ENCODE measurements at places on chromosomes 6 and 20.
A peak's percentile ranks its signal among the peaks of the same experiment; 100 is the strongest.

DNA sequence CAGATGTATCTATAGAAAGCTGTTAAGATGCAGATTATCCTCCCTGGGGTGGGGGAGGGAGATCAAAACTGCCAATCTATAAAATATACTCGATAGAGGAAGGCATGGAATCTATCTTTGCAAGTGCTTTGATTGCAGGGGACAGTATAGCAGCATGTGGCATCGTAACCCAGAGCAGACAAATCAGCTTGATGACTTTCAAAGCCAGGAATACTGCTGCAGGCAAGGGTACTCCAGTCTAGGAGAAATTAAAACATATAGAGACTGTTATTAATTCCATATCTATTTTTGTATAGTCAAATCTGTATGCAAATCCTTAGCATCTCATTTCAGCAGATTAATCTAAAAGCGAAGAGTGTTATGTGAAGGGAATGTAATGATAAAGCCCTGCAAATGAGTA lies 159.4 kb downstream of the MMS22L start:
- no peak for DNase-seq

GRCh38 chr6:85568411-85568810 lies 25.2 kb downstream of the SNX14 start:
- DNase-seq, result no peak

DNA sequence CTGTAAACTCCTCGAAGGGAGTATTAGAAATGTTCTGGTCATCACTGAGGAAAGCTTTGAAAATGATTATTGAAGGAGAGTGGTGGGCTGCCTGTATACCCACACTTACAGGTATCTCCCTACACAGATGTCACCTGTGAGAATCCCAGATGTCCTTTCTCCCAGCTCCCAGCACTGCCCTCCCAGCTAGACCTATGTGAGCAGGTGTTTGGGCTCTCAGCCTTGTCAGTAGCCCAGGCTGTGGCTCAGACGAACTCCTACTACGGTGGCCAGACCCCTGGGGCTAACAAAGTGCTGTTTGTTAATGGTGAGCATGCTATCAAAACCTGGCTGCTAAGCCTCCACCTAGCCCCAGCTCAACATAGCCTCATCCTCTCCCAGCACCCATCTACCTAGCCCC lies 7.1 kb downstream of the PRSS16 start:
- no peak for DNase-seq

GRCh38 chr6:117432273-117432672 lies 6.5 kb upstream of the ROS1 start:
- DNase-seq, result no peak

- no peak for DNase-seq
Measured at GRCh38 chr6:4950836-4951533, 52.9 kb downstream of the RPP40 start.

DNA sequence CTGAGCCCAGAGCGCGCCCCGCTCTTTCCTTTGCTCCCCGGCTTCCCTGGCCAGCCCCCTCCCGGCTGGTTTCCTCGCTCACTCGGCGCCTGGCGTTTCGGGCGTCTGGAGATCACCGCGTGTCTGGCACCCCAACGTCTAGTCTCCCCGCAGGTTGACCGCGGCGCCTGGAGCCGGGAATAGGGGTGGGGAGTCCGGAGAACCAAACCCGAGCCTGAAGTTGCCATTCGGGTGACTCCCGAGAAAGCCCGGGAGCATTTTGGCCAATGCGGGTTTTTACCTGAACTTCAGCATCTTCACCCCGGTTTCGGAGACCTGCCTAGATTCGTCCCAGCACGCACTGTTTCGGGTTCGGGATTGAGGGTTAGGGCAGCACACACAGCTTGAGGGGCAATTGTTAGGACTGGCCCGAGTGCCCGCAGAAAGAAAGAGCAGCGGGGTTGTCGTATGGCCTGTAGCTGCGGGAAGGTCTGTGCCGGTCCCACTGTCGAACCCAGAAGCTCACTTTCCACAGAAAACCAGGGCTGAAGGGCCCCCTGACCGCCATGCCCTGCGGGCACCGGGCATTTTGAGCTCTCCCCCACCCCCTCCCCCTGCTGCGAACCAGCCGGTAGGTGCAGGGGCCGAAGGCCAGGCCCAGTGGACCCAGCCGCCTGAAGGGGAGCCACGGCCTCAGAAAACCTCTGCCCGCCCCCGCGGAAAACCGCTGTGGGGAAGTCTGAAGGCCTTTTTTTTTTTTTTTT lies 2.1 kb downstream of the FOXP4 start:
- no peak for DNase-seq

GRCh38 chr20:20733943-20734342 lies 21.5 kb upstream of the RALGAPA2 start:
- DNase-seq, result no peak

GRCh38 chr20:8627340-8628004 lies 441.4 kb upstream of the PLCB4 start:
- DNase-seq, result no peak

- no peak for DNase-seq
Measured at GRCh38 chr6:148055419-148055818, 287.2 kb upstream of the SASH1 start.

GRCh38 chr6:56806368-56806767 lies 148.5 kb upstream of the BEND6 start:
- DNase-seq, result no peak

DNA sequence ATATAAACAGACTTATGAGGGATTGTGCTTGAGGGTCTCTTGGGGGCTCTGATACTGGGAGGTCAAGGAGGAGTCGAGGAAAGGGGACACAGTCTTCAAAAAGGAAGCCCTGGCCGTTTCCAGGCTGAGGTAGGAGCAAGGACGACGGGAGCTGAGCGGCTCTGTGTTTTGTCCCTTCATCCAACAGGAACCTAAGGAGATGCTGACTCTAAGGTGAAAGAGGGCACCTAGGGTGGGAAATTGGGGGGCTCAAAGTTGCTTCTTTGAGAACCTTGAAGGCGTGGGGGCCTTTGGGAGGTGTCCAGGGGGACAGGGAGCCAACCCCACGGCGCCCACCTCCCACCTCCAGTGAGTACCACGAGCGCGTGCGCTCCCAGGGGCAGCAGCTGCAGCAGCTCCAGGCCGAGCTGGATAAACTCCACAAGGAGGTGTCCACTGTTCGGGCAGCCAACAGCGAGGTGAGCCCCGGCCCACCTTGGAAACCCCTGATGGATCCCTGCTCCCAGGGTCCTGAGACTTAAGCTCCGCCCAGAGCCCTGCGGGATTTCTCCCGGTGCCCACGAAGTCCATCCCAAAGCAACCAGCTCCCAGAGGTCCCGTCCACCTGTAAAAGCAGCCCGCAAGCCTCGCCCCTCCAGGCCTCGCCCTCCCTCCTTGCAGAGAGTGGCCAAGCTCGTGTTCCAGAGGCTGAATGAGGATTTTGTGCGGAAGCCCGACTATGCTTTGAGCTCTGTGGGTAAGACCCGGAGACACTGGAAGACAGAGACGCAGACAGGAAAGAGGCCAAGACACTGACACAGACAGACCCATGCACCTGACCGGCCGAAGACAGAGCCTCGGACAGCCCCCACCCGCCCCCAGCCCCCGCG lies 2.9 kb downstream of the SPAG4 start:
- DNase-seq, result no peak

DNA sequence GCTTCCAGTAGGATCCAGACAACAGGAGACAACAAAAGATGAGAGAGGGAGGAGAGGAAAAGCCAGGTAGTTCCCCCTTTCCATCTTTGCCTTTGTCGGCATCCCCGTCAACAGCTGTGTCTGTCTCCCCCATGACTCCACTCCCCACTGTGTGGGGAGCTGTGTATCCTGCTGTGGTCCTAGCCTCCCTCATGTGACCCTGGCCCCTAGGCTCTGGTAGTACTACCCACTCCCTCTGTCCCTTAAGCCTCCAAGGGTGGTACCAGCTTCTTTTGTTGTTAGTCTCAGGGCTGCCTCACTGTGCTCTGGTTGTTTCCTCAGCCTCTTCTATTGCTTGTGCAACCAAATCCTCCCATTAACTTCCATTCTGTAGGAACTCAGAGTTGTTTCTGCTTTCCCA lies 28.7 kb downstream of the ANKEF1 start:
- no peak for DNase-seq

- DNase-seq, result no peak
Measured at GRCh38 chr6:162704001-162704400, 23.6 kb downstream of the PRKN start.

DNA sequence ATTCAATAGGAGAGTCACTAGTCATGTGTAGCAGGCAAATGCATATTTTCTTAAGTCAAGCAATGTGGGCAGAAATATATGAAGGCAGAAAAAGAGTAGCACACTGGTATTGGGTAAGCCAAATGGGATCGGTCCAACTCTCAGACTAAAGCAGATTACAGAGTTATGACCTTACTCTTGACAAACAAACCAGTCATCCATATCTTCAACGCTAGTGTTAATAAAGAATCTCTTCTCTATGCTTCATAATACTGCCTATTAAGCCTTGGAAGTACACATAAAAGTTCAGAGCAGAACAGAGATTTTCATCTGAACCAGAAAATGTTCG lies 320.2 kb upstream of the JARID2 start:
- no peak for DNase-seq

DNA sequence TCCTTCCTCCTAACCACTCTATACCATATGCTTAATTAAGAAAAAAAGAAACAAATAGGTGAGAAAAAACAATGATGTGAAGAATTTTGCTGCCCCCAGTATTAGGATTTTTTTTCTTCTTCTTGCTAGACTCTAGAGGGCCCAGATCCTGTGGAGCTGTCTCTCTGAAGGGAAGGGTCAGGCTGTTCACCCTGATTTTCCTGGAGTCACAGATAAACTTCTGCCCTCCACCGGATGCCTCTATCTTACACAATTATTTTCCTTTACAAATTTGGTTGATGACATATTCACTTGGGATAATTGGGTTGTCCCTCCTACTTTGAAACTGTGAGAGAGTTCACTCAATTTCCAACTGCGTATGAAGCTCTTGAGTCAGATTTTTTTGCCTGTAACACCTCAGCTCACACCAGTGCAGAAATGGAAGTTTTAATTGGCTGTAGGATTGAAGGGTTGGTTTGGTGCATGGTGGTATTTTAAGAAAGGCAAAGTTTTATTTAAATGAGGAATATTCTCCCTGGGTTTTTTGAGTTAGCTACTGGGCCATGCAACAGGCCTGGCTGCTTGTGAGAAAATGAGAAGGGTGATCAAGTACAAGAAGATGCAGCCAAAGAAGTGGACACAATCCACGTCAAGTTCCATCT lies 73.7 kb upstream of the ESR1 start:
- no peak for DNase-seq

DNA sequence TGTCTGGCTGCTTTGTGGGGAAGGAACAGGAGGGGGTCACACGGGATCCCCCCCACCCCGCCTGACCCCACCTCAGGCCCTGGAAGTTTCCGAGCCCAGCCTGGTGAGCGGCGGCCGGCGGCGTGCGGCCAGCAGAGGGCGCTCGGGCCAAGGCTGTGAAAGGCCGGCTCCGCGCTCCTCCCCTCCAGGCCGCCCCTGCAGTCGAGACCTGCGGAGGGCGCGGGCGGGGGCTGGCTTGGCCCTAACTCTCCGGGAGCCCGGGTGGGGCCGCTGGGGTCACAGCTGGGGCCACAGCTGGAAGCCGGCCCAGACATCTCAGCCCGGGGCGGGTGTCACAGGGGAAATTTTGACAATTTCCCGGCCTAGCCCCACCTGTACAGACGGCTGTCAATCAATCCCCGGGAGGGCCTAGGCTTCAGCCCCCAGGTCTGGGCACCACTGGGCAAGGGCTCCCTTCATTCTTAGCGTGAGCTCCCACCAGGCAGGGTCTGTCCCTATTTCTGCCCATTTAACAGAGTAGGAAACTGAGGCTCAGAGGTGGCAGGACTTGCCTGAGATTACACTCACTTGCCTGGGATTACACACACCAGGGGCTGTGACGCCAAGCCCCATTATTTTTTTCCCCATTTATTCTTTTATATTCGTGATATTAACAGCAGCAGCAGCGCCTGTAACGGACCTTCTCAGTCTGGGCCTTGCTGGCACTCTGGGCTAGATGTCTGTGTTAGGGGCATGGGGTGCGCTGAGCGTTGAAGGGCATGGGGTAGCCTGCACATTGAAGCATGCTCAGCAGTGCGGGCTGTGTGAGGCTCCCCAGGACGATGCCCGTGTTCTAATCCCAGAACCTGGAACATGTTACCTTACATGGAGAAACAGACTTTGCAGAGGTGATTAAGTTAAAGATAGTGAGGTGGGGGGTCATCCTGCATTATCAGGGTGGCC lies 23.0 kb downstream of the ZBP1 start:
- peak; percentile 24 for DNase-seq

GRCh38 chr20:59748619-59749191 lies 144.4 kb downstream of the PHACTR3 start:
- DNase-seq, result no peak

DNA sequence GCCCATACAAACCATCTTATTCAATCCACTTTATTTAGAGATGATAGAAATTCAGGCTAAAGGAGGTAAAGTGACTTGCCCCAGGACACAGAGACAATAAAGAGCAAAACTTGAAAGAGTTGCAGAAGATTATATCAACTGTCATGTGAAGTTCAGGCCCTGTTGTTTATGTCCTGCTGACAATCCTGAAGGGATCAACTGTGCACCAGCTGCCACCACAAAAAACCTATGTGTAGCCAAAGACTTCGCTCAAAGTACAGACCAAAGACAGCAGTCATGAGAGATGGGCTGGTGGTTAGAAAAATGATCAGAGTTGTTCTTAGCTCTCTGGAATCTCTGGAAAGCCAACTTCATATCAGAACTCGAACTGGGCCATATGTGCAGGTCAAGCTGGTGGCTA lies 16.0 kb upstream of the CITED2 start:
- no peak for DNase-seq

DNA sequence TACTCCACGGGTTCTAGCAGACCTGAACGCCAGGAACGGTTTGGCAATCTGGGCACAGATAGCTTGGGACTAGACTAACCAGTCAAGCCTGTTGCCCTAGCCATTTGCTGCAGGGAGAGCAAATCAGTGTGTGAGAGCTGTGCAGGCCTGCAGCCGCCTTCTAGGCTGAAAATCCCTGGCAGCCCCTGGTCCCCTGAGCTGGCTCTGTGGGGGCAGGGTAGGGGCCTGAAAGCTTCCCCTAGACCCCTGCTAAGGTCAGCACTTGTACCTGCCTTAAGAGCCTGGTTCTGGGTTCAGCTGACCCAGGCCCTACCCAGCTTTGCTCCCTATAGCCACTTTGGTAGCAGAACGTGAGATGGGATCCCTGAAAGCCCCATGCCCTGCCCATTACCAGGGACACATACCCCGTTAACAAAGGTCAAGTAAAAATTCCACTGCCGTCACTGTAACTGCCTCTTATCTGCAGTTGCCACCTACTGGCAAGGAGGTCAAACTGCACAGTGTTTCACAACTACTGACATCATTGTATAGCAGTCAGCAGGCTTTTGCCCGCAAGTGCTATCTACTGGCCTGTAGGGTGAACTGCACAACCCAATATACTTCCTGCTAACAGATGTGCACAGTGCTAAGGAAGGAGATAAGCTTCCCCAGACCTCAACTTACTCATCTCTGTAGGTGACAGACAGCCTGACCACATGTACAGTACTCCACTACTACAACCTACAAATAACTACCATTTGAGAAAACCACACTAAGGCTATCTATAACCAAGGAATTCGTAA lies 95.1 kb upstream of the OLIG3 start:
- peak; percentile 3 for DNase-seq

- no peak for DNase-seq
Measured at GRCh38 chr6:112330879-112331265, 16.3 kb upstream of the RFPL4B start.

All from T1000 (cell line).